Hindlimb muscle (tissue), 1 donor: ENCODE measurements at places on chromosomes 12 and 14. TPM values are rescaled to one million over a fixed set of nuclear protein-coding genes. Genes with fewer than 3 reads are reported as not detected.

GRCh38 chr14:90423166-90423565 is 26.3 kb downstream of the CALM1 start:
- no peak for DNase-seq

DNA sequence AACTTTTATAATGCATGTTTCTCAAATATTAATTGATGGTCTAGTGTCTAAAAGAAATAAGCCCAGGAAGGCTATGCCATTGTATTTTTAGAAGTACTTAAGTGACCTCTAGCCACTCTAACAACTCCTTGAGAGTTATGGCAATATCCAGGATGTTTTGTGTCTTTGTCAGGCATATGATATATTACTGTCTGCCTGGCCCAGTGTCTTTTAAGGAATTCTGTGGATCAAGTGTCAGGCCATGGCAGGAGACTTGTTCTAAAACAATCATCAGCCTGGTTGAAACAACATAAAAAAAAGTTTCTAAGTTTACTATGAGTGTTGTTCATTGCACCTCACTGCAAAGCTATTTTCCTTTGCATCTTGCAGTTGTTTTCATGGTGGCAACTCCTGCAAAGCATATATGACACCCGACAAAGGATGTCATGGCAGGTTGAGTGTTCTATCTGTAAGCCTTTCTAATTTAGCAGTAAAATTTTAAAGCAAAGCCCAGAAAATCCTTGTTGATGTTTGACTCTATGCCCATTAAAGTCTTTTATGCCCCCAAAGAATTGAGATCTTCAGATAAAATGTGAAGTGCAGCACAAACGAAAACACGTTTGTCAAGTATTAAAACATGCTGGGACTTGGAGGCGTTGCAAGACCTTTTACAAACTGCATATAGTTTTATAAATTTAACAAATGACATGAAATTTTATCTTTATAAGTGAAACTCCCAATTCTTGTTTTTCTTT is 89.5 kb upstream of the SLC38A2 start:
- no peak for DNase-seq

GRCh38 chr14:64541261-64541971 is 875 bp downstream of the HSPA2 start:
- peak; percentile 41 for DNase-seq

DNA sequence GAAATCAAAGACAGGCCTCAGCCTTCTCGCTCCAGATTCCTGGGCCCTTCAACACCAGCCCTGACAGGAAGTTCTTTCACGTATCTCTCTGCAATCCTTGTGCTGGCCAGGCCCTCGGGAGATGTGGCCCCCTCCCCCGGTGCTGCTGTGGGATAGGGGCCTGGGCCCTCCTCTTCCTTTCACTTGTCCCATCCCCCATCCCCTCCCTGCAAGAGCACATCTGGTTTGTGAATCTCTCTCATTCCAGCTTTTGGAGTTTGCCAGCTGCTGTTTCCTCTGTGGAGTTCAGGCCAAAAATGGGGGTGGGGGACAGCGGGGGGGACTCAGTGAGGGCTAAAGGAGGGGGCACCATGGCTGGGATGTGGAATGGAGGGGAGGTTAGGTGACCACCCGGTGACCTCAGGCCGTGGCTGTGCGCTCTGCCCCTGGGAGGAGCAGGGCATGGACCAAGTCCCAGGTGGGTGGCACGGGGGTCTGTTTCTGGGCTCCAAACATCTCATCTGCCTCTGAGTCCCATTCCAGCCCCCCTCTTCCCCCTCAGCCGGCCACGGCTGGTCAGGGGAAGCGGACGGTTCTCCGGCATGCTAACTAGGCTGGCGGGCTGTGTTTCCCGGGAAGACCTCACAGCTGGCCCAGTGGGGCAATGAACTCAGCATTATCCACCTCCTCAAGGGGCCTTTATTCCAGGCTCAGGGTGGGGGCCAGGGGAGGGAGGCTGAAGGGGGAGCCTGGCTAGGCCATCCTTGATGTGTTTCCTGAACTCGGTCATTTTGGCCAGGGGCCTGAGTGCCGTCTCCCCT is 7.4 kb downstream of the LRP1 start:
- peak; percentile 91 for DNase-seq

- no peak for DNase-seq
These were observed 240.6 kb downstream of the EGLN3 start for GRCh38 chr14:33710273-33710672.

DNA sequence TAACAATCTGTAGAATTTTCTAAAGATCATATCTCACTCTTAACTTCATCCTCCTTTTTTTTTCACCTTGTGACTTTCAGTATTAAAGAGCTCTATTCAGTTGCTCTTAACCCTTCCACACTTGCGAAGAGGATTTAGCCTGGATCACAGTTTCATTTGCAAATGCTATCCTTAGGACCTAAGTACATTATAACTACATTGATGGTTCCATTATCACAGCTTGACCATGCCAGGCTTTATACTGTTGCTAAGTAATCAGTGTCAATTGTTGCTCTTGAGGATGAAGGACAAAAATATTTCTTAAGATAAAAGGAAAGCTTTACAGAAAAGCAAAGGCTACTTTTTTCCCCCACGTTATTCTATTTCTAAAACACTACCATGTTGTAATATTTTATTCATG is 122.2 kb downstream of the PDZRN4 start:
- DNase-seq: no peak

DNA sequence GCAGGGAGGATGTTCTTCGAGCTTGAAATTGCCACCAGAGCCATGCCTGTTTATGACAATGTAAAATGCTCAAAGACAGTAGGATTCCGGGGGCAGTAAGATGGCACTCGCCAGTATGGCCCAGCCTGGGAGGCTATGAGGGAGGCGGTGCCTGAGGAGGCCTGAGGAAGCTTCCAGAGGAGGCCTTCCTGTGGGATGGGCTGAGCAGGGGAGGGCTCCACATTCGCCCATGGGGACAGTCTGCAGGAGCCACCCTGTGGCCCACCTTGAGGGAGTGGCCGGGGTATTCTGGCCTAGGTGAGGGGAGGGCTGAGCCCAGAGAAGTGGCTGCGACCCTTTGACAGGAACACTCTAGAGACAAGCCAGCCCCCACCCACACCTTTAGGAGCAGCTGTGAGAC is 50.7 kb downstream of the IQSEC3 start:
- DNase-seq: no peak

GRCh38 chr12:120230326-120230973 is 29.5 kb upstream of the RPLP0 start:
- peak; percentile 58 for DNase-seq

- no peak for DNase-seq
These were observed 463 bp downstream of the COA8 start for GRCh38 chr14:103563226-103563620.

DNA sequence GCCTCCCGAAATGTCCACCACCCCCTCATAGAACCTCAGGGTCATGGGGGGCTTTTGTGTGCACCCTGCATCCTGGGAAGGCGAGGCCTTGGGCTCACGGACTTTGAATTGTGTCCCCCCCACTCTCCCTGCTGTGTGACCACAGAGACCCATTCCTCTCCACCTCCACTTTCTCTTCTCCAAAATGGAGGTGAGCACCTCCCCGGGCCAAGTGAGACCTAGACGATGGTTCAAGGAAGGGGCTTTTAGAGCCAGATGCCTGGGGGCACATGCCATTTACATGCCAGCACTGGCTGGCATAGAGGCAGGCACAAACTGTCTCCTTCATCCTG is 33.5 kb downstream of the CYP46A1 start:
- no peak for DNase-seq

DNA sequence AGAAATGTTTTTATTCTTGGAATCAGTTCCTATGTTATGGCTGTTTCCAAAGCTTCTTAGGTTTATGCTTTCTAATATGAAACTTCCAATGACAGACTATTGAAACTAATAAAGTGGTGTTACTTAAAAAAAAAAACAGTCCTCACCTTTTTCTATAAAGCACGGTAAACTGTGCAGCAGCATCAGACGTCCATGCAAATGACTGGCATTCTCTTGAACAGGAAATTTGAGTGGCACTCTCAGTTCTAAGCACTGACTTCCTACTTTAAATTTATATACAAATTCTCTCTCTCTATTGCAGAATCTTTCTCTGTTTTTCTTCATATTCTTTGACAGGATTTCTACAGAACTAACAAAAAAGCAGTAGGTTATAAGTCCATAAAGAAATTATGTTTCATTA is 2.8 kb upstream of the RAD51AP1 start:
- DNase-seq: no peak

- DNase-seq: no peak
These were observed 414.1 kb upstream of the STXBP6 start for GRCh38 chr14:25464078-25464477.

DNA sequence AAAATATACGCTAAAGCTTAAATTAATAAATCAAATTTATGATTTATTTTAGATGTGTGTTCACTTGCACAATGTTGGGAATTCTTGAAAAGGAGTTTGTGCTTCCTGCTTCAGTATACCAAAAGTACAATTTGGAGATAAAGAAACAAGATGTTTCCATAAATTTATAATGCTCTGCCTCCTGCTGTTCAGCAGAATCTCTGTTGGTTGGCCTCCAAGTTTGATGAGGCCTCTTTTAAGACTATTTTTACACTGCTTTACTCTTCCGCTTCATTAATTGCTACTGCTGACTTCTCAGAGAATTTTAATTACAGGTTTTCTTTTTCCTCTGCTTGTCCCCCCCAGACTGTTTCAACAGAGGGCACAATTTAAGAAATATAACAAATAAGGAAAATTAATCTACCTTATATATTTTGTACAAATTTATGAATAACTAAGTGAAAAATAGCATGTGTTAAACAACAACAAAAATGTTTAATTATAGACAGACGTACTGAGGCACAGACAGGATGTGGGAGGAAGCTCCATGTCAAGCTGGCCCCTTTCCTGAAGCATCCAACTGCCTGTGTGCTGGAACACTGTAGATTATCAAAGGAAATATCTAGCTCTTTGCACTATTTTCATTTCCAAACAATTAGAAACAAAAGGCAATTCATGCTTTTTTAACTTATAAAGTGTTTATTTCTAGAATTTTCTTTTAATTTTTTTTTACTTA is 83.9 kb downstream of the PIK3C2G start:
- no peak for DNase-seq

Gene TMPRSS12
- polyA plus RNA-seq: 0.18 TPM

Gene BCL7A
- 21.2 TPM for polyA plus RNA-seq

Gene RTL1
- 69.2 TPM for polyA plus RNA-seq

Gene HDAC7
- 67.2 TPM for polyA plus RNA-seq

Gene ZDHHC22
- 0.30 TPM for polyA plus RNA-seq

Gene RNFT2
- polyA plus RNA-seq: 1.1 TPM

Gene SLC6A13
- polyA plus RNA-seq: 6.3 TPM

Gene LTB4R
- 3.5 TPM for polyA plus RNA-seq

Gene NYNRIN
- 25.1 TPM for polyA plus RNA-seq

Gene CAPS2
- polyA plus RNA-seq: 2.7 TPM
